Nucleus accumbens (tissue), 56 donors: ENCODE measurements at places on chromosomes 6 and 20.

- DNase-seq = no peak
These were observed 112.9 kb downstream of the TRERF1 start for GRCh38 chr6:42338744-42339222.

DNA sequence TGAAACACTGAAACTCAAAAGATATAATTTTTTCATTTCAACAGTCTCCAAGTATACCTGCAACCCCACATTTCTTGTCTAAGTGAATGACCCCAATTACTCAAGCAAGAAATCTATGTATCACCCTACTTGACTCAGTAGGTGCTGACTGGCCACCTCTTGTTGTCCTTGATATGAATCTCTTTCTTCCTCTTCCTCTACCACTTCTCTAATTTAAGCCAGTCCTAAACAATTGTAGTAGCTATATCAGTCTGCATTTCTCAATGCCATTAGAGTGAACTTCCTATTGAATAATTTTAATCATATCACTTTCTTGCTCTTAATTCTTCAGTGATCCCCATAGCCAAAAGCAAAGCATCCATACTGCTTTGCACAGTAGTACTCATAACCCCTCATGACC is 93.2 kb downstream of the NKAIN2 start:
- DNase-seq = no peak

DNA sequence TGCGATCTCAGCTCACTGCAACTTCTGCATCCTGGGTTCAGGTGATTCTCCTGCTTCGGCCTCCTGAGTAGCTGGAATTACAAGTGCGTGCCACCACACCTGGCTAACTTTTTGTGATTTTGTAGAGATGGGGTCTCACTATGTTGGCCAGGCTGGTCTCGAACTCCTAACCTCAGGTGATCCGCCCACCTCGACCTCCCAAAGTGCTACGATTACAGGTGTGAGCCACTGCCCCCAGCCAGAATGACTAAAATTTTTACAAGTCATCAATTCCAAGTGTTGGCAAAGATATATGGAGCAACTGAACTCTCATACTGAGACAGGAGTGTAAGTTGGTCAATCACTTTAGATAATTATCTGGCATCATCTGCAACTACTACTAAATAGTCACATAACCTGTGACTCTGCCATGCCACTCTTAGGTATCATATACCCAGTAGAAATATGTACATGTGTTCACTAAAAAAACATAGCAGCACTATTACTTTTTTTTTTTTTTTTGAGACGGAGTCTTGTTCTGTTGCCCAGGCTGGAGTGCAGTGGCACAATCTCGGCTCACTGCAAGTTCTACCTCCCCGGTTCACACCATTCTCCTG is 3.0 kb downstream of the EIF6 start:
- DNase-seq = no peak

DNA sequence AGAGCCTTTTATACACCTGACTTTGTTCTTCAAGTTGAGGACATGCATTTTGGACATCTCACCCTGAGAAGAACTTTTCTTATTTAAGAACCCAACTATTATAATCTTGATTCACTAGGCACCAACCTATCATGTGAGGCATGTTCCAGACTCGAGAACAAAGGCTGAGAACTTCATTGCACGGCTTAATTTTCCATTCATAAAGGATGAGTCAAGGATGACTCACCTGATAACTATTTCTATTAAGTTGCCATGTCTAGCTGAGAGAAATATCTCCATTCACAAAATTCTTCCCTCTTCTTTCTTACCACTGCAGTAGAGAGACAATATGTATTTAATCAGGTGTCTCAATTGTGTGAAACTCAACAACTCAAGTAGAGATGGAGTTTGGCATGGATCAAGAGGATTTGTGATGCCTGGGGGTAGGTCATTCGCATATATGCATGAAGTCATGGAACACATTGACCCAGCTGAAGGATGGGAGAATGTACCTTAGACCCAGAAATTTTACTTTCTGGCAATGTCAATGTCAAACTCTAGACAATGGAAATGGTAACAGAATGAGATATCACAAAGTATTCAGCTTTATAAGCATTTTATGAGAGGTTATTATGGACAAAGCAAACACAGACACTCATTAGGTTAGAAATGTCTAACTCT is 208.7 kb upstream of the PRND start:
- DNase-seq = no peak
